ENCODE measurements at places on chromosomes 1 and 21.

DNA sequence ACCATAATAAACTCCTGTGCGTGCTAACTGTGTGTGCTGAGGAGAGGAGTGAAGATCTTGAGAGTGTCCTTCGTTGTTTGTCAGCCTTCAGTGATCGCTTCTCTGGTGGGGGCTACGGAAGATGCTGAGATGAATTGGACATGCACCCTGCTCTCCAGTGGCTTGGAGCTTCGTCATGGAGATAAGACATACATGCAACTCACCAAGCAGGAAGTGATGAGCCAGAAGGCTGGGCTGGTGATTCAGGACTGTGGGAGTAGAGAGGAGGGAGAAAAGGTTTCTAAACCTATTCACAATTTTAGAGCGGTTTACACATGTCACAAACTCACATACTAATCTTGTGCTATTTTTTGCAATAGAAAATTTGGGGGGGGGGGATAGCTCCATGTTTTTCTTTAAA lies 128.9 kb upstream of the ADAR start:
- DNase-seq, result no peak

DNA sequence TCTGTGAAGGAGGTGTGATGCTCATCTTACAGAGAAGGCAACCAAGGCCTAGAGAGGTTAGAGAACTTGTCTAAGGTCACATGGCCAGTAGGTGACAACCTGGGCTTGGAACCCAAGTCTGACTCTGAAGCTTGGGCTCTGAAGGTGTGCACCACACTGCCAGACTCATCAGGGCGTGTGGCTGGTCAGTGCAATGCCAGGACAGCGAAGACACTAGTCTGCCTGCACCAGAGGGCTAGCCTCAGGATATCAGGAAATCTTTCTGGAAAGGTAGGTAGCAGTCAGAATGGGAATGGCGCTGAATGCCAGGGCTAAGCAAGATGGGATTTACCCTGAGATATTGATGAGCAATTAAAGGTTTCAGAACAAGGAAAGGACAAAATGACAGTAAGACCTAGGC lies 34.9 kb downstream of the ELK4 start:
- DNase-seq, result no peak

DNA sequence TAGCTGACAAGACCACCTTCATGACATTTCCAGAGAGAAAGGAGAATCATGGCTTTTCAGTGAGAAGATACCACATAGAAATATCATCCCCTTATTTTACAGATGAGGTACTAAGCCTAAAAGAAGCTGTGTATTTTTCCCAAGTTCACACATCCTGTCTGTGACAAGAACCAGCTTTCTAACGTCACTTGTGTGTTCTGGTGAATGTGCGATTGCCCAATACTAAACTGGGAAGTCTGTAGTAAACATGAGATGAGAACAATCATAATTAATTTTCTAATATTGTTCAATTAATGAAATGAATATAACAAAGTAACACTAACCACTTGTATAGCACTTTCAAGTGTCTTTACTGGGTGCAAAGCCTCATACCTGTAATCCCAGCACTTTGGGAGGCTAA lies 46.0 kb downstream of the PTGER3 start:
- peak; percentile 4 for DNase-seq

DNA sequence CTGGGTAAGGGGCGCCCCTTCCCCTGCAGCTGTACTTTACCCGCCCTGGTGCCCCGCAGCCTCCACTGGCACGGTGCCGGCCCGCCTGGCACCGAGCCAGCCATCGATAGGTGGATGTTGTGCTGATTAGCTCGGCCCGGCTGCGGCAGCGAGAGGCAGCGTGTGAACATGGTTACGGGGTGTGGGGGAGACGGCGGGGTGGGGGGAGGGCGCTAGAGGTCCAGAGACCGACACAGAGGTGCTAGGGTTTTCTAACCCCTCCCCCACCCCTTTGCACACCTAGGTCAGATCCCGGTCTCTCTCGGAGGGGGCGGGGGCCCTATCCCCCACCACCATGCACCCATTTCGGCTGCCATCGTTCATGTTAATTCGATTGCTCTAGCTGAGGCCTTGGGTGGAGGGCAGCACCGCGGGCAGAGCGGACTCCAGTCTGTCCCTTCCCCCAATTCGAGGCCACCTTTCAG lies 6.7 kb downstream of the EFNA4 start:
- DNase-seq, result no peak

- no peak for DNase-seq
Measured at GRCh38 chr1:221449801-221450470, 292.0 kb downstream of the DUSP10 start.

GRCh38 chr1:223486366-223486765 lies 93.2 kb downstream of the CCDC185 start:
- no peak for DNase-seq

DNA sequence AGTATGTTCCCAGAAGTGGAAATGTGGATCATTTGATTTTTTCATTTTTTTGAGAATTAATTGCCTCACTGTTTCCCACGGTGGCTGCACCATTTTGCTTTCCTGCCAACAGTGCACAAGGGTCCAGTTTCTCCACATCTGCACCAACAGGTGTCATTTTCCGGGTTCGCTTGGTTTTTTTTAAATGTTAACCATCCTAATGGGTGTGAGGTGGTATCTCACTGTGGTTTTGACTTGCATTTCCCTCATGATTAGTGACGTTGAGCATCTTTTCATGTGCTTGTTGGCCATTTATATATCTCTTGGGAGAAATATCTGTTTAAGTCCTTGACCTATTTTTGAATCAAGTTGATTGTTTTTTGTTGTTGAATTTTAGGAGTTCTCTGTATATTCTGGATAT lies 3.0 kb downstream of the COL6A2 start:
- no peak for DNase-seq

DNA sequence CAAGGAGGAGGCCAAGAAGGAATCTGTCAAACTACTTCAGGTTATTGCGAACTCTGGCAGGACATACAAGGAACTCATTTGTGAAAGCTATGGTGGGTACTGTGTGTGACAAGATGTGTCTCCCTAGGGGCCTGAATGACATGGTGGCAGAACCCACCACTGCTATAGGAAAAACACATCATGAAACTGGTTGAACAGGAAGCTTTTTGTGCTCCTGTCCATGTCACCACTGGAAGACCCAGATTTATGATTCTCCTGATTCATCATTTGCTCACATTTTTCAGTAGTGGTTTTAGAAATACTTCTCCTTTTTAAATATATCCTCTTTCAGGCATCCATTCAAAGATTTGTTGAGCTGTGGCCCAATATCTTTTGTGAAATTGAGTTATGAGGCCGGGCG lies 23.6 kb downstream of the ARMH1 start:
- no peak for DNase-seq

DNA sequence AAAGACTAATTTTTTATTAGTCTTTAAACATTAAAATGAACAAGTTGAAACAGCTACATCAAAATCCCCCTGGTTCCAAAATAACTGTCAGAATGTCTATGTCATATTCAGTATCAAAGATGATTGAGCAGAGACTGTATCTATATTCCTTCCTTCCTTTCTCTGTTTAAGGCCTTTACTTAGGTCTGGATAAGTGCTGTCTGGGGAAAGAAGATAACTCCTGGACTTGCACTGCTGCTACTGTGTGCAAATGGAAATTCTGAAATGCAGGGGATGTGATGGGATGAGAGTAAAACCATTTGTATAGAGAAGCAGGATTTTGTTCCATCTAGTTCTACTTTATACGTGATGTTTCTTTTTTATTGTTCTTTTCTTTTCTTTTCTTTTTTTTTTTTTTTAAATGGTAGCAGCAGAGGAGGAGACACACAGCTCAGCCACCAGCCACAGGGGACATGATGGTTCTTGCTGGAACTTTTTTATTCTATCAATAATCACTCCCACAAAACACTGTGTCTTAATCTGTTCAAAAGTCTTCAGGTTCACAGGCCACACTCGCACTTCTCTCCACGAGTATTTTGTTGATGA lies 33.6 kb upstream of the FOXE3 start:
- DNase-seq, result no peak

- no peak for DNase-seq
Measured at GRCh38 chr1:3654549-3655281, 2.4 kb downstream of the TP73 start.

GRCh38 chr1:66210635-66211244 lies 323.2 kb upstream of the SGIP1 start:
- DNase-seq, result no peak

GRCh38 chr1:39971138-39971537 lies 16.2 kb downstream of the MFSD2A start:
- DNase-seq, result no peak

- DNase-seq, result no peak
Measured at GRCh38 chr21:25368531-25368930, 238.8 kb downstream of the MRPL39 start.

Measured in fibroblast of lung (primary cell).